ENCODE measurements at places on chromosomes 5 and 9.

- peak; percentile 45 for DNase-seq
Observed at GRCh38 chr5:594226-594860, 17.8 kb upstream of the CEP72 start.

DNA sequence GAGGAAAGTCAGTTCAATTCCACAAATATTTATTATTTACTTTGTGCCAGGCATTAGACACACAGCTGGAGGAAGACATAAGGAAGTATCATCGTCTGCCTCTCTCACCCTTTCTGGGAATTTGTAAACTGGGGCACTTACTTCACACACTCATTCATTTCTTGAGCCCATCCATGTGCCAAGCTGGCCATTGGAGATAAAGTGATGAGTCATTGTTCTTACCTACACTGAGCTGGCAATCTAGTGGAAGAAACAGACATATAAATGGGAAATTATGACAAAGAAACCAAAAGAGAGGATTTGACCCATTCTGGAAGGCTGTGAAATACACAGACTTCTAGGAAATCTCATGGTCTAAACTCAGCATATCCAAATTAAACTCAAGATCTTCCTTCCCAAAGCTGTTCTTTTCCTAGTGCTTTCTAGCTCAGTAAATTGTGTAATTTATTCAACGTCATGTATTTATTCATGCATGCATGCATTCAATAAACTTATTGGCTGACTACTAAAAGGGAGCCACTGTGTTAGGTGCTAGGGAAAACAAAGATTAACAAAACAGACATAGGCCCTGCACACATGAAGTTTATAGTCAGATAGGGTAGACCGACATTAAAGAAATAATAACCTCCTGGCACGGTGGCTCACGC lies 65.3 kb downstream of the SH3RF2 start:
- DNase-seq: no peak

GRCh38 chr5:50593681-50594080 lies 72.8 kb upstream of the PARP8 start:
- DNase-seq: no peak

DNA sequence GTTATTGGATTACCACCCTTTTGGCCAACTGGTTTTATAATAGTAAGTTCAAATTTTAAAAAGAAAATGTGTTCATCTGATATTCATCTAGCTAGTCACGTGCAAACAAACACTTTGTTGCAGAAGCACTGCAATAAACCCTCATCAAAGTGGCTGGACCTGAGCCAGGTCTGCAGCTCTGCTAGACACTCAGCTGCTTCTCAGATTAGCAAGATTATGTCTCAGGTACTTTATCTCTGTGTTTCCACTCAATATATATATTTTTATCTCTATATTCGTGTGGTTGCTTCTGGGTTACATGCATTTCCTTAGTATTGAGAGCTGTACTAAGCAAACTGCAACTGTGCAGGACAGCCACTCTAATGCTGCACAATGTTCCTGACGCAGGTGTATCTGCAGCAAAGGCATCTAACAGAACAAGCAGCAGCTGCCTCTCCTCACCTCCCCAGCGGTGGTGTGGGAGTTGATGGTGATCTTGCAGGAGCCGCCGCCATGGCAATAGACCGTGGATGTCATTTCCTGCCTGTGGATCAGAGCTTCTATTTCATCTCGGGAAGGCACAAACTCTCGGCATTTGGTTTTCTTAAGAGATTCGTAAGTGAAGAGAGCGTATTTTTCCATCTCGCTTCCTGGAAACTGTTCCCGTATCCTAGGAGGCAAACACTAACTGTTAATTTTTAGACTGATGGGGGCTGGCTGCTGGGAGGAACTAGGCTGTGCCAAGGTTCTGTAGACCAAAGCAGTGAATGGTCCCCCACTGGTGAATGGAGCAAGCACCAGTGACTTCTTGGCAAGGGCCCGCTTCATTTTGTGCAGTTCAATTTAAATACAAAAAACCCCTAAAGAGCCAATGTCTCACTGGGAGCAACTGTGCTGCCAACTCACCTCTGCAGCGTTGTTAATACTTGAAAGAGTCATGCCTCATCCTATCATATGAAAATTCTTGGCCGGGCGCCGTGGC lies 56.7 kb upstream of the RETREG1 start:
- no peak for DNase-seq

GRCh38 chr5:16922430-16922829 lies 13.7 kb downstream of the MYO10 start:
- no peak for DNase-seq

GRCh38 chr5:137147346-137147745 lies 351.8 kb downstream of the SPOCK1 start:
- no peak for DNase-seq

DNA sequence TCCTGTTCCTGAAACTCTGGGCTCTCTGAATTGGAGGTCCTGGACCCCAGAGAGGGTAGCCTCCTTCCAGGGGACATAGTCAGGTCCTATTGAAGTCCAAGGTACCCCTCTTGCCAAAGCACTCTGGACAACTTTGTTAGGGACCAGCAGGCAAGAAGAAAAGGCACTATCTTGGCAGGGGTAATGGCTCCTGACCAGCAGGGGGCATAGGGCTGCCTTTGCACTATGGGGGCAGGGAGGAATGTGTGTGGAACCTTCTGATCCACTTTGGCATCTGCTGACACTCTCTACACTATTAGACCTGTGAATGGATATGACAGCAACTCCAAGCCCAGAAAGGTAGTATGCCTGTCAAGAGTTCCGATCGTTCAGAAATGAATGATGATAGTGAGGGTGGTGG lies 179.0 kb upstream of the CD180 start:
- peak; percentile 5 for DNase-seq

- DNase-seq: no peak
Observed at GRCh38 chr5:11646141-11646540, 258.1 kb downstream of the CTNND2 start.

- no peak for DNase-seq
Observed at GRCh38 chr5:165334201-165334600, 1828.8 kb downstream of the MAT2B start.

DNA sequence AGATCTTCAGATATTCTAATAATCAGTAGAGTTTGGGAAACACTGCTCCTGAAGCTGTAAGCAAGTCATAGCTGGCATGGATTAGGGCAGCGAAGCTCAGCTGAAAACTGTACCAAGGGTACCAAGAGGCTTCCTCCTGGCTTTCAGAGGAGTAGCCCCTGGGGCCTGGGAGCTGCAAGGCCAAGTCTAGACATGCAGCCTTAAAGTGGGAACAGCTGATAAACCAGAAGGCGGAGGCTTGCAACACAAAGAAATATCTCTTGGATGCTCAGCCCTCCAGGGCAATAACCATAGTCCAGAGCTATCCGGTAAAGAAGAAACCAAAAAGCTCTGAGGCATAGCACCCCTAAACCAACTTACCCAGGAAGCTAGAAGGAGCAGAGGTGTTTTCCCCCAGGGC lies 51.5 kb downstream of the MRPS30 start:
- DNase-seq: no peak

- no peak for DNase-seq
Observed at GRCh38 chr9:18970393-18970792, 62.6 kb downstream of the SAXO1 start.

DNA sequence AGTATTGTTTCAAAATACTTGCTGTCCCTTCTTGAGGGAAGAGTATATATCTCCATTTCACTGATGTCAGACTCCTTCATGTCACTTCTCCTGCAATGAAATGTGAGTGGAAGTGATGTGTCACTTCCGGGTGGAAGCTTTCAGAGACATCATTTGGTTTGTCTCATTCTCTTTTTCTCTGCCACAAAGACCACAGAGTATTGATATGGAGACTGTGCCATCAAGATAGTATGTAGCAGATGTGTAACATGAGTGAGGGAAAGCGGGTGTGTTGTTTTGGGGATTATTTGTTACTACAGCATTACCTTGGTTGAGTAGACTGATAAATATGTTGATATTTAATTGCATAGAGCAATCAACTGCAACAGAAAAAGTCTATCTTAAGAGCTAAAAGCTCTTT lies 169.8 kb downstream of the FBXL7 start:
- no peak for DNase-seq

GRCh38 chr5:1668141-1668721 lies 131.4 kb downstream of the MRPL36 start:
- no peak for DNase-seq

- no peak for DNase-seq
Observed at GRCh38 chr5:59725392-59725767, 168.1 kb downstream of the PDE4D start.

GRCh38 chr9:73643379-73644013 lies 491.8 kb downstream of the ANXA1 start:
- no peak for DNase-seq

- DNase-seq: no peak
Observed at GRCh38 chr9:88993871-88994460, 2.7 kb downstream of the S1PR3 start.

DNA sequence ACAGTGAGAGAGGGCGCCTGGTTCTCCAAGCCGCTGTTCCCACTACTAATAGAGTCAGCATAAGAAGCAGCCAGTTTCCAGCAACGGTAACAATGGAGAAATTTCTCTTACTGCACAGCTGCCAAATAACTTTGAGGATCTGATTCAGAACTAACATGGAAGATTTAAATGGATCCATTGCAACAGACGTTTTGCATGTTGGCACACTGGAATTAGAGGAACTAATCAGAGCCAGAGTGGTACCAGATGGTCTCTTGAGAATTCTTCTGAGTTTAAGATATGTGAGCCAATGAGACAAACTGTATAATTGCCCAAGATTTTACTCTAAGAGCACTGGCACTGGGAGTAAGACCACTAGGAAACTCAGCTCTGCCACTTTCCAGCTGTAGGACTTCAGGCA lies 186.5 kb downstream of the EFNA5 start:
- no peak for DNase-seq

DNA sequence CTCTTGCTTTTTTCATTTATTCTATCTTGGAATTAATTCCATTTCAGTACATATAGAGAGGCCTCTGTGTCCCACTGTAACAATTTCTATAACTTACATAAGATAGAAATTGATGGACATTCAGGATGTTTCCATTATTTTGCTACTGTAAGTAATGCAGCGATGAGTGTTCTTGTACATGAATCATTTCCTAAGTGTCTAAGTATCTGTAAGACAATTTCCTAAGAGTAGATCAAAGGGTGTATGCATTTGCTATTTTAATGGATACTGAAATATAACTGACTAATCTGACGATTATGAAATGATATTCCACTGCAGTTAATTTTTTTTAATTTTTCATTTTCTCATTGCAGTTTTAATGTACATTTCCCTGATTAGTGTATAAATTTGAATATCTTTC lies 23.0 kb upstream of the RBM22 start:
- DNase-seq: no peak

DNA sequence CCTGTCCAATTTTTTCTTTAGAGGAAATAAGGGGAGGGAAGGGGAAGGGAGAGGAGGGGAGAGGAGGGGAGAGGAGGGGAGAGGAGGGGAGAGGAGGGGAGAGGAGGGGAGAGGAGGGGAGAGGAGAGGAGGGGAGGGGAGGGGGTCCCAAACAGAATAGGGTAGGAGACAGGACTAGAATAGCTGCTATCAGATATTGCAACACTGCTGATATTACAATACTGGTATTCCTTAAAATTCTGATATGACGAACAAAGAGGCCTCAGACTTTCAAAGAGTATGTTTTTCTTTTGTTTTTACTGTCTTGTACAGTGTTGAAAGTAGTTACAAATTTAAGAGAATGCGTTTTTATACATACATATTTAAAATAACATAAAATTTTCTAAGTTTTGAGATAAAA lies 67.5 kb downstream of the RICTOR start:
- no peak for DNase-seq

DNA sequence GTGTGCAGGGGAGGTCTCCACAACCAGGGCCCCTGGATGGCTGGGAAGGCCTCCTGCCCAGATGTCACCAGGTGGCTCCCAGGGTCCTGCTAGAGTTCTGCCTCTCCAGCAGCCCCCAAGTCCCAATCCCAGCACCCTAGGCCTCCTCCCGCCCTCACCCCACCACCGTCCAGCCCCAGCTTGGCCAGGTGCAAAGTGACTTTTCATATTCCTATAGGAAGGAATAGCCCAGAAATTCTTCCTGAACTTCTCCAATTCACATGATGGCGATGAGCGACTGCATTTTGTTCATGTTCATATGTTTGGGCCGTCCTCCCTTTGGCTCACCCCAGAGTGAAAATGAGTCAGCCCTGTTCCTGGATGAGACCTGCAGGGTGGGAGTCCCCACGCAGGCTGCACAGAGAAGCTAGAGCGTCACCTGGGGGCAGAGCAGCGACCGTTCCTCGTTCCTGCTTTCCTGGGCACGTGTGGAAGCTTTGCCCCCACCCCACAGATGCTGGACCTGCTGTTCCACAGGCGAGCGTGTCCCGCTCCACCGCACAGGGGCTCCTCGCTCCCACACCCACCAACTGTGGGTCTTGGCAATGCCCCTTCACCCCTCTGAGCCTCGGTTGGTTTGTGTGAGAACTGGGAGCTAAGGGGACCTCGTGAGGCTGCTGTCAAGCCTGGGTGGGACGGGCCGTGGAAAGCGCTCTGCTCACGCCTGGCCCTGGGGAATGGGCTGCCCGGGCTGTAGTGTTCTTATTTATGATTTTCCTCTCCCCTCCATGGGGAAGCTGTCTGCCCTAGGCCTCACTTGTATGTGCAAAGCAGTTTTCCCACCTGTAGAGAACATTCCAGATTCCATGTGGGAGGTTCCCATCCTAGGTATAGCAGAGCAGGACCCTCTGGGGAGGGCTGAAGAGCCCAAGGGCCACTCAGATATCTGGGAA lies 6.9 kb downstream of the MRPS2 start:
- no peak for DNase-seq

DNA sequence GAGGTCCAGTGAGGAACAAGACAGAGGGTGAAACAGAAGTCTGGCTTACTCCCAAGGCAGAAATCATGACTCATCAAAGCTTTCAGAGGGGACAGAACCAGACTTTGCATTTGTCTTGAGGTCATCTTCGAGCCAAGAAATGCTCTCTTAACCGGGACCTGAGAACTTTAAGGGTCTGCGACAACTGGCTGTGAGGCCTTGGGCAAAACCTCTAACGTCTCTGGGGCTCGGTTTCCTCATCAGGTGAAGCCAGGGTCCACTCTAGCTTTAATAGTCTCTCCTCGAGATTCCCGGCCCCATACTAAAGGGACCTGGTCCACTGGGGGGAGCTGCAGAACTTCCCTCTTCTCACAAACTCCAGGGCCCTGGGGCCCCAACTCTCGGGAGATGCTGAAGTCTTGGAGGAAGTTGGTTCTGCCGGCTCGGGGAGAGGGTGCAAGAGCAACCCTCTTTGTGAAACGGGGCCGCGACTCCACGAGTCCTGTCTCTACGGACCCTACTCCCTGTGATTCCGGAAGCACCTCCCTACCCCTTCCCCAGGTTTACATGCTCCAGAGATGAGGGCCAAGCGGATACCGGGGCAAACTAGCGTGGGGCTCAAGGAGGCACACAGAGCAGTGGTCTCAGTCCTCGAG lies 2.6 kb downstream of the GLIS3 start:
- peak; percentile 65 for DNase-seq

GRCh38 chr5:62138607-62139006 lies 167.4 kb upstream of the KIF2A start:
- no peak for DNase-seq

DNA sequence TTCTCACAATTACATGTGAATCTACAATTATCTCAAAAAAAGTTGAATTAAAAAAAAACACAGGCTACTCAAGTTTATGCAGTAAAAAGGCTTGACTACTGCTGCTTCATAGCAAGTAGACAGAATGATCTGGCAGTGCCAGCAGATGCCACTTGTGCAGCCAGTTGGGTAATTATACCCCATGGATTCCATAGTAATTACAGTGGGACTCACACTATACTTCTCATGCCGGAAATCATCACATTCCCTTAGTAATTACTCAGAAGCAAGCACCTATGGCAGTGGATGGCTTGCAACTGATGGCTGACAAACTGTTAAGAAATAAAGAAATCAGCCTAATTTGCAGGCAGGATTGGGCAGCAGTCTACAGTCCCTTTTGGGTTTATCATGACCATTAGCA lies 463.2 kb upstream of the KLF4 start:
- DNase-seq: no peak

- no peak for DNase-seq
Observed at GRCh38 chr9:68775003-68775730, 70.1 kb downstream of the PIP5K1B start.

Measured in HL-60 (cell line).